ENCODE measurements at places on chromosomes 3 and 15.

- DNase-seq: no peak
Observed at GRCh38 chr15:71005895-71006294, 109.4 kb upstream of the THSD4 start.

- no peak for DNase-seq
Observed at GRCh38 chr3:13260259-13261103, 159.6 kb downstream of the NUP210 start.

GRCh38 chr3:17081520-17081919 lies 196.8 kb downstream of the PLCL2 start:
- no peak for DNase-seq

DNA sequence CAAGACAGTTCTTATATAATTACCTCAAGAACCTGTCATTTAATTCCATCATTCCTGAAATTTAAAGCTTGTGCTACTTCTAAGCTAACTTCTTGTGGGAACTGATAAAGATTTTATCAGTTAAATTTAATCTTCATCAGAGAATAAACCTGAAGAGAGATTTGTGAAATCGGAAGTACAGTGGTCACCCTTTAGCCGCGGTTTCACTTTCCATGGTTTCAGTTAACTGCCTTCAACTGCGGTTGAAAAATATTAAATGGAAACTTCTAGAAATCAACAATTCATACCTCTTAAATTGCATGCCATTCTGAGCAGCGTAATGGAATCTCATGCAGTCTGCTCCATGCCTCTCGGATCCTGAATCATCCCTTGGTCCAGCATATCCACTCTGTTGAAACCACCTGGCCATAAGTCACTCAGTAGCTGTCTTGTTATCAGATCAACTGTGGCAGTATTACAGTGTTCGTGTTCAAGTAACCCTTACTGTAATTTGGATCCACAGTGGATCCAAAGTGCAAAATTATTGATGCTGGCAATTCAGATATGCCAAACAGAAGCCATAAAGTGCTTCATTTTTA lies 626.1 kb downstream of the CADM2 start:
- DNase-seq: no peak

GRCh38 chr3:53863145-53863544 lies 16.8 kb downstream of the IL17RB start:
- DNase-seq: no peak

DNA sequence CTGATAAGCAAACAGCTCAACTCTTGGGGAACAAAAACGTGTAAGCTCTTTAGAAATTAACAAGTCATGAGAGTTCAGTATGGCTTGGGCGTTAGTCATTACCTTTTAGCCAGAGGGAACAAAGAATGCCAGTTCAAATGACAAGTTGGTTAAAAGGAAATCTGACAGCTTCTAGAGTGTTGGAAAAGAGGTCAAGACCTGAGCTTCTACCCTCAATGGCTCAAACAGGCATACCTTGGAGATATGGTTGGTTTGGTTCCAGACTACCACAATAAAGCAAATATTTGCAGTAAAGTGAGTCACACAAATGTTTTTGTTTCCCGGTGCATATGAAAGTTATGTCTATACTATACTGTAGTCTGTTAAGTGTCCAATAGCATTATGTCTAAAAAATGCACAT lies 136.1 kb downstream of the CACNA1D start:
- DNase-seq: no peak

- peak; percentile 18 for DNase-seq
Observed at GRCh38 chr15:33872416-33873106, 95.7 kb upstream of the CHRM5 start.
